ENCODE measurements at places on chromosomes 2 and 18.

DNA sequence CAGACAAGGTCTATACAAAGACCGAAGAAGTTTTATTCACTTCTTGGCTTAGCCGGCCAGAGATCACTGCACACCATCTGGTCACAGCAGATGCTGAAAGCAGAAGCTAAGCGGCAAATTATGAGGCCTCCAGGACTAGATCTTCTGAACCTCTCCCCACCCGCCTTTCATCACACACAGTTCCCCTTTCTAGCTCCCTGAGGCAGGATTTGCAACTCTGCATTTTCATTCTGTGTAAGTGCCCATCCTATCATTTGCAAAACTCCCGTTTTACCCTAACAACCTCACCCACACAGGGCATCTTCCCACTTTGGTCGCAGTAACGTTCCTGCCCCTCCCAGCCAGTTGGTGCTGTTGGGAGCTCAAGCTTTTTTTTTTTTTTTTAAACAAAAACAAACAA, 3.1 kb upstream of the MOB1A start:
- DNase-seq = no peak

DNA sequence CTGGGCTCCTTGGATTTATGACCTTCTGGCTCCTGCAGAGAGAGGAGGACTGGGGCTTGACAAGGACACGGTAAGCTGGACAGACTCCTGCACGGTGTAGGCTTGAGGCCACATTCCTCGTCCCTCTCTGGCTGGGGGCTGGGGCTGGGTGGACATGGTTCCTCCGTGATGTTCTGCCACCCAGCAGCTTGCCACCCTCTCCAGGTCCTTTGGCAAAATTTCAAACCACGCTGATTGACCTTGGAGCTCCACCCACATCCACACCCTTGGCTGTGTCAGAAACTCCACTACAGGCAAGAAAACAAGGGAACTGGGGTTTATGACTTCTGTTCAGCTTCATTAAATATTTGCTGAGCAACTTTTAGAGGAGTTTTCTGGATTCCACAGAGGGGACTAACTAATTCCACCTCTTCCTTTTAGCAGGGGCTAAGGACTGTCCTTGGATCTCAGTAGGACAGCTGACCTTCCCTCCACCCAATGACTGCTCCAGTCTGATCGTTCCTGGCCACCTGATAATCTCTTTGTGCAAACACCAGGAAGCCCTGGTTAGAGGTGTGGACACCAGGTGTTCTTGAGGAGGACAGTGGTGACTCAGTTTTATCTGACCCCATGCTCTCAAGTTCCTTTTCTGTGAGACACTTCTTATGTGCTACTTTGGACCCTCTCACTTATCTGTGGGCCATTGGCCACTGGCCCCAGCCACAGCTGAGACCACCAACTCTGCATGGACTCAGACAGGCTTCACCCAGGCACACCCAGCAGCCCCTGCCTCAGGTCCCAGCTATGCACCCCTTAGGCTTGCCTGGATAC, 29.3 kb downstream of the GPR55 start:
- no peak for DNase-seq

DNA sequence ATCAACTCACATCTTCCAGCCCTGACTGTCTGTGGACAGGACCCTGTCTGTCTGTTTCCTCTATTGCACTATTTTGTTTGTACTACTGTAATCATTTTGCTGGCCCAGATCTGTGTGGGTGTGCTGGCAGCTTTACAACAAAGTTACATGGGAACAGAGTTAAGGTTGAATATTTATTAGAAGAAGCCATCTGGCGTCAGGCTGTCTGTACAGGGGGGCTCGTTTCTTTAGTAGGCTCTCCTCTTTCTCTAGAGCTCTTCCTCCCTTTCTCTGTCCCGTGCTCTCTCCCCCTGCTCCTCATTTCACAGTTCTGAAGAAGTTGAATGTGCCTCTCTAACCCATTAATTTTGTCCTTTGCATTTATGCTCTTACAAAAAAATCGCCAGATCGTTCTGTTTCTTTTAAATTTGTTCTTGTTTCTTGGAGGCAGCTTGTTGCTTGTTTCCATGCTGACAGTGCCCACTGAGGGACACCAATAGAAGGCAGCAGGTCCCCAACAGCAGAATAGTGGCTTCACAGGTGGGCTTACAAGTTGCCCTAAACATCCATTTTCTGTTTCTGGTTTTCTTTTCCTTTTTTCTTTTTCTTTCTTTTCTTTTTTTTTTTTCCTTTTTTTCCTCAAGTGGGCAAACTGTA, 315.2 kb upstream of the ZEB2 start:
- DNase-seq = peak; percentile 64

- DNase-seq = no peak
Observed at GRCh38 chr18:67410075-67411070, 106.1 kb downstream of the DSEL start.

GRCh38 chr2:60530660-60531281, 22.7 kb downstream of the BCL11A start:
- DNase-seq = no peak

GRCh38 chr2:28395334-28396061, 2.8 kb downstream of the FOSL2 start:
- DNase-seq = no peak

GRCh38 chr18:79156327-79156726, 87.1 kb downstream of the ATP9B start:
- DNase-seq = no peak

- no peak for DNase-seq
Observed at GRCh38 chr2:164032995-164033394, 297.2 kb upstream of the FIGN start.

GRCh38 chr18:67733088-67733487, 216.6 kb upstream of the DSEL start:
- DNase-seq = no peak

GRCh38 chr2:190553254-190553653, 18.7 kb upstream of the NEMP2 start:
- DNase-seq = no peak

GRCh38 chr2:32485399-32485798, 128.6 kb downstream of the BIRC6 start:
- peak; percentile 36 for DNase-seq

DNA sequence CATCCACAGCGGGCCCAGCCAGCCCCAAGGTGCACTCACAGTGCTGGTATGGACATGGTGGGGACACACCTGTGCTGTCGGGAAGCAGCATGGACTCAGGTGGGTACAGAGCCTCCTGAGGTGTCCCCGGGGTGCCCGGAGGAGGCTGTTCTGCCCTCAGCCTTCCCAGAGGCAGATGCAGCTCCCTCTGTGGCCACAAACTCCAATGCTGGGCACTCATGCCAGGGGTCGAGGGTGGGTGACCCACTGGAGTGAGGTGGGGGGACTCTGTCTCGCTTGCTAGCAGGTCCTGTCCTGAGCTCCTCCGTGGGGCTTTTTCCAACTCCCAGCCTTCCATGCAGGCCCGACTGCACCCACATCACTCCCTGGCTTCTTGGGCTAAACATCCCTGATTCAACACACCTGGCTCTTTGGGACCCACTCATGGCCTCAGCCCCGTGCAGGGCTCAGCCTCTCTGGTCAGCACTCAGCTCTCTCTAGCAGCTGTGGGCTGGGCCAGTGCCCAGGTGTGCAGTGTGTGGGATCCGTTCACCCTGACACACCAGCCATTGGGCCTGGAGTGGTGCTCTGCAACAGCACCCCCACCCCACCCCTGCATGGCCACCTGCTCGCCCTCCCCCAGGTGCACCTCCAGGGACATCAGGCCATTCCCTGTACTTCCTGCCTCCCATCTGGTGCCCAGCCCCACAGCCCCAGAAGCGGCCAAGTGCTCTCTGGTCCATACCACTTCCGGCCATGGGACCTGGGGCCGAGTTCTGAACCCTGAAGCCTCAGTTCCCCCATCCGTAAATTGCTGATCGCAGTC, 16.0 kb downstream of the RAMP1 start:
- DNase-seq = no peak

DNA sequence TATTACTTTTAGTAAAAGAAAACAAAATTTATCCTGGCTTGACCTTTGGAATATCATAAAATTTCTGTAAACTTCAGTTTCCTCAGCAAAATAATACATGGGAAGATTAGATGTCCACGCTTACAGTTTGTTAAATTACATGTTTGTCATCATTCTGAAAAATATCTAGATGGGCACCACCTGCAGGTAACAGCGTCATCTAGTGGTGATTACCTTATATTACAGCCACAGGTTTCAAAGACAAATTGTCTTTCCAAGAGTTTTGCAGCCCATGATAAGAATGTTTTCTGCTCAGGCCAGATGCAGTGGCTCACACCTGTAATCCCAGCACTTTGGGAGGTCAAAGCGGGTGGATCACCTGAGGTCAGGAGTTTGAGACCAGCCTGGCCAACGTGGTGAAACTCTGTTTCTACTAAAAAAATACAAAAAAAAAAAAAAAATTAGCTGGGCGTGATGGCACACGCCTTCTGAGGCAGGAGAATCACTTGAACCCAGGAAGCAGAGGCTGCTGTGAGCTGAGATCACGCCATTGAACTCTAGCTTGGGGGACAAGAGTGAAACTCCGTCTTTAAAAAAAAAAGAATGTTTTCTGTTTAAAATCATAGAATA, 96.3 kb upstream of the RASGRP3 start:
- DNase-seq = no peak

DNA sequence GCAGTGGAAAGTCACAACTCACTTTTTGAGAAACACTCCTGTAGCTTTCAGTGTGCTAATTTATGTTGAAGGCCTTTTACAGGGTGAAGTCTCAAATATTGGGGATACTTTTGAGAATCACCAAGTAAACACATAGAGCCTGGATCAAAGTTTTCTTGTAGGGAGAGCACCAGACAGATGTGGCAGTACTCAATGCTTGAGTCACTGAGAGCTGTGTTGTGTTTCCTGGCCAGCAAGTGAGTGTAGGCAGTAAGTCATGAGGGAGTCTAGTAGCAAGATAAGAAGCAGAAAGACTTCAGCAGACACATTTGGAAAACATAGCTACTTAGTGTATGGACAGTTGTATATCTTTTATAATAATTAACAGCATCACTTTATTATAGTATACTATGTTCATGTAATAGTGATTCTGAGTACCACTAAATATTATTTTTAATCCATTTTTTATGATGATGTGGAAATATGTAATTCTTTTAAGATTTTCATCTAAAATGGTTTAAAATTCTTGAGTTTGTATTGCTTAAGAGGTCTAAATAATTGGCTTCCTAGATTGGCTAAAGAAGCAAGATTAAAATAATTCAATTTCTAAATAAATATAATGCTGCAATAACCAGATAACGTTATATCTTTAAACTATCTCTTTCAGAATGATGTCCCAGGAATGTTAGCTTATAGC, 12.8 kb downstream of the PSMD1 start:
- no peak for DNase-seq

DNA sequence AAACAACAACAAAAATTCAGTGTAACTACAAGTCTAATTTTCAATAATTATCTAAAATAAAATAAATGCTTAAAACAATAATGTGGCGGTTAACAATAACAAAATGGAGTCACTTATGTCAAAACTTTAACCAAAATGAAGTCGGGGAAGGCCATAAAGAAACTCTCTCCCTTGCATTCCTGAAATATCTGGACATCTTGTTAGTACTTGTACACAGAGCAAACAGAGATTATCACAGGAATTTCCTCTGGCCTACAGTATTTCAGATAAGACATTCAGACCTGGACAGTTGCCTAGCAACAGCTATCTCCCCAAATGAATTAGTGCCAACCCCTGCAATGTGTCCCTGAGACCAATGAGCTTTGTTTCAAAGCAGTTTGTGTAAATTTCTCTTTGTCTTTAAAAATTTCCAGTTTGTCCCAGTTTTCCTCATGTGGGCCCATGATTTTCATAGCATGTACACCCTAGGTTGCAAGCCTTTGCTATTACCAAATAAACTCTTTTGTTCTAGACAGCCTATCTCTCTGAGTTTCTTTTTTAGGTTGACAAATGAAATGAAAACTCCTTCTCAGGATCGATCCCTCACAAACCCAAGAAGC, 68.6 kb downstream of the EXOC6B start:
- no peak for DNase-seq

DNA sequence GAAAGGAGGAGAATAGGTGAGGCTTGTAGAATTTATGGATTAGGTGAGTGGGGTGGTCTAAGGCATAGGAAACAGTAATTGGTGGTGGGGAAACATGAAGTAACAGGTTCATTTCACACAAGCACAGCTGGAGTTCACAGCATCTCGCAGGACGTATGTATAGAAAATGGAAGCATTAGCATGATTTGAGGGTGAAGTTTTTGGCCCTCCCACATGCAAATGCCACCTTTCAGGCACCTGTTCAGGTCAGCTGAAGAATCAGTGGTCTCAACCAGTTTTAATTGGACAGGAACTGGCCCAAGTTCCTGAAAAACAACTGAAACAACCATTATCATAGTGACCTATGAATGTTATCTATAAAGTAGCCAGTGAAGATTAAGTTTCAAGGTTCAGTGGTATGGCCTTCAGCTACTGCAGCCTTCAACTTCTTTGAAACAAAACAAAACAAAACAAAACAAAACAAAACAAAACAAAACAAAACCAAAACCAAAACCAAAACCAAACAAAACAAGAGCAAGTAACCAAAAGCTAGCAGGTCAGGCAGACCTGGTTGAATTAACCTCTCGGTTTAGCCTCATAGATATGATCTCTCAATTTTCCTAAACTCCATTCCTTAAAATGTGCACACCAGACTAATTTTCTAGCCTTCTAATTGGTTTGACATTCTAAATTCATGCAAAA, 102.1 kb upstream of the SPHKAP start:
- DNase-seq = no peak

DNA sequence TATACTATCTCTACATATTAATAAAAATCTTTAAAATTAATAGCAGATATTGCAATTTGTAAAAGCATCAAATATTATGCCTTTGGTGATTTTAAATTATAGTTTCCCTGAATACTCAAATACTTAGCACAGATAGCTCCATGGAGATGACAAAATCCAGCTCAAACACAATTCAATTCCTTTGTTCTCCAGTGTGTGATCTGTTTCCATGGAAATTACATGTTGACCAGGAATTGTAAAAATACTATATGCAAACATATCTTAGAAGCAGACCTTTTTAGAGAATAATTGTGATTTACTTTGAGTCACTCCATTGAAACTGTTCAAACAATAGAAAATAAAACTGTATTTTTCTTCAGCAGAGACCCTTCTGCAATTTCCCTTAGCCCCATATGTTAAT, 68.3 kb downstream of the FAM161A start:
- DNase-seq = no peak

DNA sequence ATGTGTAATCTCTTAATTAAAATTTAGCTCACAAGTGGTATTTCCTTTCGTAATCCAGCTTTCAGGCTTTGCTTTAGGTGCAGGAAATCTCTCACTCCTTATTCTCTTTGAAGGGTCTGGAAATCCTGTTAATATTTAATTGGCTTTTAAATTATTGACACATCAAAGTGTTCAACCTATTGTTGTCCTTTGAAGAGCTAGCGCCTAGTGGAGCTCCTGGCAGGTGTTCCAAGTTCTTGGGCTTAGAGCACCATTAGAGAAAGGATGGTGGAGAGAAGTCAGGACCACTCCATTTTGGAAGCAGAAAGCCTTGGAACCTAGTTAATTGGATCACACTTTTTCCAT, 92.4 kb downstream of the CABLES1 start:
- no peak for DNase-seq

GRCh38 chr2:158932131-158932645, 36.3 kb upstream of the TANC1 start:
- DNase-seq = peak; percentile 81

Data from fibroblast of skin of left biceps (primary cell).